NCI-H187 treated with DMSO at 0.1 percent for 48 hours (cell line): ENCODE measurements at places on chromosomes 5 and 9.

GRCh38 chr9:72473474-72474261 is 47.7 kb upstream of the TMC1 start:
- no peak for DNase-seq

GRCh38 chr5:53357439-53357838 is 123.0 kb upstream of the FST start:
- DNase-seq = no peak

- no peak for DNase-seq
Observed at GRCh38 chr9:114464281-114465051, 40.8 kb downstream of the WHRN start.

DNA sequence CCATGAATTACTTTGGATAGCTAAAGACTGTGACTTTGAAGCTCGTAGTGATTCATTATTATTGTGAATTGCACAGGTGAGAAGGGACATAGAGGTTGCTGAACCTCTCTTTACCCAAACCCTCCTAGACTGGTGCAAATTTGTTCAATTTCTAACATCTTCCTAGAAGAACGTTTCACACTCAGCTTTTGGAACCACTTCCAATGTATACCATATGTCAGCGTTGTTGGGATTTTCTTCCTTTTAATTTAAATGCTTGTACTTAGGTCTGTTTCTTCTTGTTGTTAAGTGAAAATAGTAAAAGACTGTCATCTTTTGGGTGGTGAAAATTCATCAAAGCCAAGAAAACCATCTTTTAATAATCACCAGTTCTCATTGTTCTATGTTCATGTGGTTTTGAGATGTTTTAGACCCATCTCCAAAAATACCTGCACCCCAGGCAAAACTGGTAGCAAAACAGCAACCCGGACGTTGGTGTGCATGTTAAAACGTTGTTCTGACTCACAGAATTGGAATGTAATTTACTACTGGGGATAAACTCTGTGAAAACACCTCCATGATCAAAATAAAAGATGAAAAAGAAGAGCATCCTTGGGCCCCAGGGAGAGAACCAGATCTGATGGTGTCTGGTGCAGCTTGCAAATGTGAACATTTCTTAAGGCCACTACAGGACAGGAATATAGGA is 238.3 kb downstream of the NPR3 start:
- DNase-seq = no peak

- DNase-seq = no peak
Observed at GRCh38 chr9:36401897-36402480, 1.9 kb upstream of the RNF38 start.

DNA sequence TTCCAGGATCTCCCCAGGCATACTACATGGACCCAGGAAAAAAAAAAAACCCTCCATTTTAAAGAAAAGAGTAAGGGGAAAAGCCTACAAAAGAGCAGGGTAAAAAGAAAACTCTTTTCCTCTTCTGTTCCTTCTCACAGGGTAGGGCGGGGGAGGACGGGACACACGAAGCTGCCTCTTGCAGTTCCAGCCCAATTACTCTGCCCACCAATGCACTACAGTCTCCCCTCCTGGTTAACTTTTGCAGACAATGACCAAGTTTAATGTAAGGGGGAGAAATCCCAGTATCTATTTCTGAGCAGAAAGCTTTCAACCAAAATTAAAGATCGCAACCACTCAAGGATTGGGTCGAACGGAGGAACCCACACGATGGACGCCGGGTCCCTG is 1.3 kb downstream of the BRD3 start:
- no peak for DNase-seq
